Tibial nerve (tissue), 4 donors: ENCODE measurements at places on chromosomes 3 and 15. TPM values are rescaled to one million over a fixed set of nuclear protein-coding genes. Genes with fewer than 3 reads are reported as not detected.

DNA sequence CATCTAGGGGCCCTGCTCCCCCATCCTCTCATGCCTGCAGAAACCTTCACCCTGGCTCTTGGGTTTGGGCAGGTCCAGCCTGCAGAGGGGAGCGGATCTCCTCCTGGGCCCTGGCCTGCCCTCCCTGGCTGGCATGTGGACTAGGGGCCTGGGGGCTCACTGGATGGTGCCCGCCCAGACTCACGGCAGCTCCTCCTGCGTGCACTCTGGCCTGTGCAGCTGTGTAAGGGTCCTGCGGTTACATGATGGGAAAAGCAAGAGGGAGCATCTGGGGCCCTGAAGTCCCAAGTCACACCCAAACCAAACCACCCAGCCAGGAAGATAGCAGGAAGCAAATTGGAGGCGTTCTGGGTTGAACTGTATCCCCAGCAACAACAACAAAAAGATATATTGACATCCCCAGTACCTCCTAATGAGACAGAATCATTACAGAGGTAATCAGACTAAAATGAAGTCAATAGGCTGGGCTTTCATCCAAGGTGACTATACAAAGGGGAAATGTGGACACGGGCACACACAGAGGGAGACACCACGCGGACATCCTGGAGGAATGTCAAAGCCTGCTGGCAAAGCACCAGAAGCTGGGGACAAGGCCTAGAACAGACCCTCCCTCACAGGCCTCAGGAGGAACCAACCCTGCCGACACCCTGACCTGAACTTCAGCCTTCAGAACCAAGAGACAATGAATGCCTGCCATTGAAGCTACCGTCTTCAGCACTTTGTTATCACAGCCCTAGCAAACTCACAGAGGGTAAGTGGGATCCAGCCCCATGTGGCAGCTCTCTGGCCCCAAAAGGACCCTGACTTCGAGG, 10.4 kb upstream of the CLK3 start:
- no peak for DNase-seq

DNA sequence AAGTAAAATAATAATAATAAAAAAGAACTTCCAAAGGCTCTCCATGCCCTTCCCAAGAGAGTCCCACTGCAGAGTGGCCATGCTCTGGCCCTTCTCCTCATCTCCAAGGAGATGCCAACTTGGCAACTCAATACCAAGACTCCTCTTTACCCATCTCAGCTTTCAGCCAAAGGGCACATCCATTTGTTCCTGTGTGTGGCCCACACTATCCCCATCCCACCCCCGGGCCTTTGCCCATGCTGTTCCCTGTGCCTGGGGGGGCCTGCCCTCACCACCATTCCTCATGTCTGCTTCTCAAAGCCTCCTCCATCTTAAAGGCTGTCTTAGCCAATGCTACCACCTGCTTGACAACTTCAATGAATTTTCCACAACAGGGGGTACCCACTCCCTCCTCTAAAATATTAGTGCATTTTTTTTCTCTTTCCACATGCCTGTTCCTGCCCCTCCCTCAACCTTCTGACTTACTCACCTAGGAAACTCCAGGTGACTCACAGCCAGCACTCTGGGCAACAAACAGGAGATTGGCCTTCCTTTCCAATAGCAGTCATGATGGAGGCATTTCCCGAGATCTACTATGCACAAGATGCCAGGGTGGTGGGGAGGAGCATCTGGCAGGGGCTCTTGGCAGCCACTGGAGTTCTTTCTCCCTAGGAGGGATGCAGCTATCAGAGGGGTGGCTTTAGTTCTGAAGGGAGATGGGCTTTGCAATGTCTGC, 109.4 kb upstream of the SMAD3 start:
- no peak for DNase-seq

PLA1A gene
- total RNA-seq, result 3.9 TPM

DNA sequence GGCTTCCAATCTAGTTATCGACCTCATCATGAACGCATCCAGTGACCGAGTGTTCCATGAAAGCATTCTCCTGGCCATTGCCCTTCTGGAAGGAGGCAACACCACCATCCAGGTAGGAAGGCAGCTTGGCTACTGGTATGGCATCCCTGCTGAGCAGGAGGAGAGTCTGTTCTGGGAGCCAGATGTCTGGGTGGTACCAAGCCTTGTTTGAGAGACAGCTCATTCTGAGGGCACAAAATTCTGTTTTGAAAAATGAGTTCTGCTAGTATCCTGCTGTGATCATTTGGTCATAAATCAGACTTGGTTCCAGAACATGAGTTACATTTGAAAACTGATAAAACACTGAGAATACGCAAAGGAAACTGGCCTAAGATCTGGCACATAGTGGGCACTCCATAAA, 242.1 kb downstream of the ITPR1 start:
- DNase-seq, result no peak

GRCh38 chr3:128550113-128550440, 57.1 kb upstream of the GATA2 start:
- no peak for DNase-seq

GRCh38 chr3:192260116-192261010, 467.0 kb downstream of the FGF12 start:
- no peak for DNase-seq
